ENCODE measurements at places on chromosomes 3 and 15. TPM values are rescaled to one million over a fixed set of nuclear protein-coding genes. Genes with fewer than 3 reads are reported as not detected.

VPS39 gene
- 115 TPM for total RNA-seq

SPTSSB gene
- 11.1 TPM for total RNA-seq

PPP1R14D gene
- not detected for total RNA-seq

FBXW12 gene
- total RNA-seq: 0.25 TPM

EFCC1 gene
- total RNA-seq: 0.70 TPM

PLA2G4D gene
- total RNA-seq: not detected

CX3CR1 gene
- 405 TPM for total RNA-seq

ISLR gene
- total RNA-seq: not detected

LIPC gene
- total RNA-seq: 7.1 TPM

NOX5 gene
- 0.20 TPM for total RNA-seq

VGLL3 gene
- total RNA-seq: not detected

DGKG gene
- total RNA-seq: 0.25 TPM

GABRB3 gene
- total RNA-seq: not detected

CYP8B1 gene
- total RNA-seq: not detected

GUCA1C gene
- total RNA-seq: not detected

CLCN2 gene
- 7.8 TPM for total RNA-seq

PLSCR4 gene
- not detected for total RNA-seq

ADPRH gene
- total RNA-seq: 4.5 TPM

AHSG gene
- not detected for total RNA-seq

MUSTN1 gene
- total RNA-seq: 7.7 TPM

NRG4 gene
- not detected for total RNA-seq

TNFAIP8L3 gene
- not detected for total RNA-seq

CCDC39 gene
- not detected for total RNA-seq

GOLGA6L7 gene
- not detected for total RNA-seq

PPARG gene
- 0.21 TPM for total RNA-seq

CCR8 gene
- not detected for total RNA-seq

FBXL22 gene
- total RNA-seq: 0.65 TPM

BFSP2 gene
- not detected for total RNA-seq

CYP1A1 gene
- 0.33 TPM for total RNA-seq

IL17RE gene
- total RNA-seq: 0.28 TPM

ETFA gene
- 71.9 TPM for total RNA-seq

SAMD7 gene
- total RNA-seq: not detected

SPATA12 gene
- total RNA-seq: not detected

ENTPD3 gene
- total RNA-seq: not detected

ANKRD34C gene
- not detected for total RNA-seq

TEX9 gene
- 1.1 TPM for total RNA-seq

LRRC31 gene
- not detected for total RNA-seq

C2CD4B gene
- total RNA-seq: not detected

DIS3L gene
- 28.3 TPM for total RNA-seq

ATP13A5 gene
- not detected for total RNA-seq

OR4M2 gene
- total RNA-seq: not detected

DOCK3 gene
- 1.7 TPM for total RNA-seq

C3orf22 gene
- total RNA-seq: not detected

PGBD4 gene
- 4.2 TPM for total RNA-seq

RTP3 gene
- not detected for total RNA-seq

BHLHE40 gene
- 725 TPM for total RNA-seq

GPR176 gene
- total RNA-seq: not detected

RAF1 gene
- 142 TPM for total RNA-seq

STAB1 gene
- total RNA-seq: 26.5 TPM

TMEM108 gene
- total RNA-seq: not detected

POLQ gene
- total RNA-seq: 1.2 TPM

LPCAT4 gene
- total RNA-seq: 50.1 TPM
